ENCODE measurements at places on chromosomes 12 and 14.

DNA sequence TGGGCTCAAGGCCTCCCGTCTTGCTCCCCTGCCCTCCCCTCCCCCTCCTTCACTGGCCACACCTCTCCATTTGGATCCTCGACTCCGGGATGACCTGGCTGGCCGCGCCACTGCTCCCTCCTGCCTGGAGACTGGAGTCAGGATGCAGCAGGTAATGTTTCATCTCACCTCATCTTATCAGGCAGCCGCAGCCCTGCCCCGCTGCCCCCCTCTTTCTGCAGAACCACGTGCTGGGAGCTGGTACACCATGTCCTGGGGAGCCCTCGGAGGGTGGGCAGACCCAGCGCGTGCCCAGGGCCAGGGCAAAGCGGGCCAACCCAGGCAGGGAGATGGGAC is 31.1 kb downstream of the BEGAIN start:
- DNase-seq = no peak

GRCh38 chr12:11981121-11981733 is 89.5 kb upstream of the BCL2L14 start:
- DNase-seq = peak; percentile 46

- DNase-seq = no peak
These were observed 83.0 kb downstream of the LLPH start for GRCh38 chr12:66047411-66048021.

- DNase-seq = no peak
These were observed 31.7 kb downstream of the KDM2B start for GRCh38 chr12:121549075-121549474.

DNA sequence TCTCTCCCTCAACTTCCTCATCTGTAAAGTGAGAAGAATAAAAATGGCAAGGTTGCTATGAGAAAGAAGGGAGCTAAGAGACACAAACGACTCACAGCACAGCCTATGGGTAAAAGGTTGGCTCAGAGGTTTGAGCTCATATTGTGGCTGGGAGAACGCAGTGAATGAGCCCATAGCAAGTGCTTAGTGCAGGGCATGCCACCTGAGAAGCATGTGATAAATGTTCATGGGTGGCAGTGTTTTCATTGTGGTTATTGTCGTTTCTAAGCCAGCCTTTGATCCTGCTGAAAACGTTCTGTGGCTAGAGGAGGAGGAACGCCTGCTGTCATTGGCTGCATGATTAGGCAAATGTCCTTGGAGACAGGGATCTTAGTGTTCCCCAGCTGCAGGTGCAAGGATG is 150.4 kb downstream of the KSR2 start:
- no peak for DNase-seq

DNA sequence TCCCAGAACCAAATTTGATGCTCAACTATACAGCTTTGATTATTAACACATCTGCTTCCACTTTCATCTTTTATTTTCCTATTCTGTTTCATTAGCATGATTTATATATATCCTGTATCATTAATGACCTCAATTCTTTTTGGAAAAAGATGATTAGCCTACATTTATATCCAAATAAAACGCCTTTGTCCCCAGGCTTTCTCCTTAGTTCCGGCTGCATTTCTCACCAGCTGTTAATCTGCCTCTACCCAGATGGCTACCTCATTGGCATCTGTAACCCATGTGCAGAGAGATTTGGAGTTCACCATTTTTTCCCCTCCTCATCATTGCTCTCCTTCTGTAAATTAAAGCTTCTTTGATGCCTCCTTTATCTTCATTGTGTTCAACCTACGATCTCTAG is 336.8 kb upstream of the RGS6 start:
- no peak for DNase-seq

DNA sequence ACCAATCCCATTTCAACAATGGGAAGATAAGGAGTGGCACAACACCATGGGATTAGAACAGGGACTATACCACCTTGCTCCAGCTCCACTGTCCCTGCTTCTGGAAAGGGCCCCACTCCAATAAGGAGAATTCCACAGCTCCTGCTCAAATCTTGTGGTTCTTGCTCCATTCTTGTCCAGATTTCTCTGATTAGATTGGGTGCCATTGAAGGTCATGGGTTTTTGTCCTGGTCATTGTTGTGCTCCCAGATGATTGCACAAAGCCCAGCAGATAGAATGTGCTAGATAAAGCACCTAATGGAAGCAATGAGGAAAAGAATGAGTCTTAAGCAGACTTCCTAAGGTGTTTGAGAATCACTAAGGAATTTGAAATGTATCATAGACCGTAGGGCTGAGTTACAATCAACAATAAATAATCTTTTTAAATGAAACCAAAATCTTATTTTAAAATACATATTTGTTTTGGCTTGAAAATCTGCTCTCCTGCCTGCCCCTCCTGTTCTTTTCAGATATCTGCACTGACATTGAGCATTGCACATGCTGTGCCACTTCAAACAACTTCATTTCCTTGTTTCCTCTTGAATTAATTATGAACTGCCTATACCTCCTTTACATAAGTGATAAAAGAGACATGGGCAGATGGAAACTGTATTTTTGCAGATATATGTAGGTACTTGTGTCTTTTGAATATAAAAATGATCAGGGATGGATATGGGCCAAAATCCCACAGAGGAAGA is 115.9 kb downstream of the FGD4 start:
- DNase-seq = no peak

DNA sequence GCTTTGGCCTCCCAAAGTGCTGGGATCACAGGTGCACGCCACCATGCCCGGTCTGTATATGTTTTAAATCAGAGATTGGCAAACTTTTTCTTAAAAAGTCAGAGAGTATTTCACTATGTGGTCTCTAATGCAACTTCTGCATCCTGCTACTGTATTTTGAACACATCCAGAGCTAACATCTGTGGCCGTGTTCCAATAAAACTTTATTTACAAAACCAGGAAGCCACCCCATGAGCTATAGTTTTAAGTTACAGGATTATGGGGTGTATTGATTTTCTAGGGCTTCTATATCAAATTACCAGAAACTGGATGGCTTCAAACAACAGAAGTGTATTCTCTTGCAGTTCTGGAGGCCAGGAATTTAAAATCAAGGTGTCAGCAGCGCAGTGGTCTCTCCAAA is 5.3 kb upstream of the RBM19 start:
- DNase-seq = no peak

GRCh38 chr14:36944307-36945010 is 227.9 kb downstream of the SLC25A21 start:
- no peak for DNase-seq

- DNase-seq = no peak
These were observed 418.6 kb downstream of the NELL2 start for GRCh38 chr12:44457465-44457864.

DNA sequence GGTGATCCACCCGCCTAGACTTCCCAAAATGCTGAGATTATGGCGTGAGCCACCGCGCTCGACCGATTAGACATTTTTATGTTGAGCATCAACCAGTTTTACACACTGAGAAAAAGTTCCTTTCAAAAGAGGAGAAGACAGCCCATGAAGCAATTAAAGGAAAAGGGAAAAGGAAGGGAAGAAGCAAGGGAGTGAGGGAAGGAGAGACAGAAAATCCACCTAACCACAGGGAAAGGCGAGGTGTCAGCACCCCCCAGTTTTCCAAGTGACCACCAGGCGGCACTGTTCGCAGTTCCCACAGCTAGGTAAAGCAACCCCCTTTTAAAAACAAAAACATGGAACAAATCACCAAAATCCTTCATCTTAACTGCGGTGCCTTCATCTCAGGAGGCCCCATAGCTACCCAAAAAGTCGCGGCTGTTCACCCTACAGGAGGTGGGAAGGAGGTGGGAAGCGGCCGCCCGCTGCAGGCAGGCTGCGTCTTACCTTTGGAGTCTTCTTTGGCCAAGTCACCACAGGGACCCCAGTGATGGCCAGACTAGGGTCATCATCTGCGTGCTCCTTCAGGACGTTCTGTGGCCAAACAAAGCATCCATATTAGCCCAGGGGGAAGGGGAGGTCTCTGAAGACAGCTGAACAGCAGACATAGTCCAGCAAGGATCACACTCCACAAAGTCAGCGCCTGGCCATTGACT is 86.6 kb downstream of the KDM2B start:
- peak; percentile 67 for DNase-seq

DNA sequence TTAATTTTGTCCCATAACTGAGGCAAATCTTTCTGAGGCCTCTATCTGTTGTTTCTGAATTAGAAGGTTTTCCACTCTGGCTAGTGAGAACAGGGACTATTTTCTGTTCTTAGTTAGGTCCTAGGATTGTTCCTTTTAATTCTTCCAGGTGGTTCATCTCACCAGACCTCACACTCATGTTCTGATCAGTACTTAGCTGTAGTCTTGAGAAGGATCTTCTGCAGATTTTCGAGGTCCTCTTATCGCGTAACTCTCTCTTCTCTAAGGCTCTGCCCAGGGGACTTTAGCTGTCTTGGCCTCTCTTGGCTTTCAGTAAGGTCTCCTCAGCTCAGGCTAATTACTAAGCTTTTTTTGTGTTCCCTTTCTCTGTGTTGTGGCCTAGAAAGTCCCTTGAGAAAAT is 201.1 kb downstream of the ETNK1 start:
- no peak for DNase-seq

DNA sequence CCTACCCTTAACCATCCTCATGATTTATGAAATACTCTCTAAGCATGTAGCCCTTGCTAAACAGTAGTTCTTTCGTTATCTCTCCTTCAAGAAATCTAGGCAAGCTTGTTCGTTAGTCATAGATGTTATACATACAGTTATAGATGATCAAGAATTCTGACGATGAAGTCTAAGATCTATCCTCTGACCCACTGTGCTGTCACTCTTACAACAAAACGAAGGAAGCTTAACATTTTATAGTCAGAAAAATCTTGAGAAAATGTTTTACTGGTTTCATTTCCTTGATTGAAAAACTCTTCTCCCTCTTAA is 68.9 kb downstream of the SPPL3 start:
- DNase-seq = no peak

GRCh38 chr14:82837611-82838140 is 1304.0 kb upstream of the SEL1L start:
- no peak for DNase-seq

- no peak for DNase-seq
These were observed 12.9 kb downstream of the BCL11B start for GRCh38 chr14:99258876-99259726.

DNA sequence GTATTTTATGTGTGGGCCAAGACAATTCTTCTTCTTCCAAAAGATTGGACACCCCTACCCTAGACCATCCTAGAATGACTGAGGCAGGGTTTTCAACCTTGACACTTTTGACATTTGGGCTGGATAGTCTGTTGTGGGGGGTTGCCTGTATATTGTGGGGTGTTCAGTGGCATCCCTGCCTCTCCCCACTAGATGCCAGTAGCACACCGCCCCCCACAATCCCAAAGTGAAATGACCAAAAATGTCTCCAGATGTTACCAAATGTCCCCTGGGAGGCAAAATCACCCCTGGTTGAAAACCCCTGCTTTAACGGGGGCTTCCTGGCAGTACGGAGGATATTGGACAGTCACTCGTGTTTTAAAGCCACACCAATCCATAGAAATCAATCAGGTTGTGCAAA is 219.6 kb downstream of the PHETA1 start:
- DNase-seq = no peak

- DNase-seq = no peak
These were observed 23.2 kb downstream of the PRKCH start for GRCh38 chr14:61344437-61345150.

- DNase-seq = peak; percentile 30
These were observed 1.3 kb downstream of the TRIM9 start for GRCh38 chr14:51093371-51094281.

DNA sequence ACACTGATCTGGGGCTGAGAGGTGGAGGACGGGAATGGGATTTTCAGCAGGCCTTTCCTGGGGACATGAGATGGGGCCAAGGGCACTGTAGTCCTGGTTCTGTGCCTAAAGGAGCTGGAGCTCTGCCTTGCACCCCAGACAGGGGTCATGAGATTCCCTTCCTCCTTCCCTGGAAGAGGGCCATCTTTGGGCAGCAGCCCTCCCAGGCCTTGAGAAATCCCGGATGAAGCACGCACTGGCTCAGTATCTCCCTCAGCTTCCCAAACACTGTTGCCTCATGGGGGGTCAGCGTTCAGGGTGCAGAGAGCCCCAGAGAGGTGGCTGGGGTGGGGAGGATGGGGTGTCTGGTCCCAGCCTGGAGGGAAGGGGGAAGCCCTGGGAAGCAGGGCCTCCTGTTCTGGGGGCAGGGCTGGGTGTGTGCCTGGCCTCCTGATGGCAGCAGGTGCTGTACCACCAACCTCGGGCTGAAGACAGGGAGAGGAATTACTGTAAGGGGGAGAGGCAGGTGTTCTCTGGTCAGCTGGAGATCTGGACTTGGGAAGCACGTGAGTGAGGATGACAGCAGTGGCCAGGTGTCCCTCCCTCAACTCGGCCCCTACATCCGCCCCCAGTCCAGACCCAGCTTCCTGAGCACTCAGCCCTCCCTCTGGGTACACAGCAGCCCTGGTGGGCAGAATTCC is 8.4 kb upstream of the NR4A1 start:
- DNase-seq = no peak

- DNase-seq = peak; percentile 53
These were observed 42.3 kb upstream of the MDM1 start for GRCh38 chr12:68374307-68374982.

DNA sequence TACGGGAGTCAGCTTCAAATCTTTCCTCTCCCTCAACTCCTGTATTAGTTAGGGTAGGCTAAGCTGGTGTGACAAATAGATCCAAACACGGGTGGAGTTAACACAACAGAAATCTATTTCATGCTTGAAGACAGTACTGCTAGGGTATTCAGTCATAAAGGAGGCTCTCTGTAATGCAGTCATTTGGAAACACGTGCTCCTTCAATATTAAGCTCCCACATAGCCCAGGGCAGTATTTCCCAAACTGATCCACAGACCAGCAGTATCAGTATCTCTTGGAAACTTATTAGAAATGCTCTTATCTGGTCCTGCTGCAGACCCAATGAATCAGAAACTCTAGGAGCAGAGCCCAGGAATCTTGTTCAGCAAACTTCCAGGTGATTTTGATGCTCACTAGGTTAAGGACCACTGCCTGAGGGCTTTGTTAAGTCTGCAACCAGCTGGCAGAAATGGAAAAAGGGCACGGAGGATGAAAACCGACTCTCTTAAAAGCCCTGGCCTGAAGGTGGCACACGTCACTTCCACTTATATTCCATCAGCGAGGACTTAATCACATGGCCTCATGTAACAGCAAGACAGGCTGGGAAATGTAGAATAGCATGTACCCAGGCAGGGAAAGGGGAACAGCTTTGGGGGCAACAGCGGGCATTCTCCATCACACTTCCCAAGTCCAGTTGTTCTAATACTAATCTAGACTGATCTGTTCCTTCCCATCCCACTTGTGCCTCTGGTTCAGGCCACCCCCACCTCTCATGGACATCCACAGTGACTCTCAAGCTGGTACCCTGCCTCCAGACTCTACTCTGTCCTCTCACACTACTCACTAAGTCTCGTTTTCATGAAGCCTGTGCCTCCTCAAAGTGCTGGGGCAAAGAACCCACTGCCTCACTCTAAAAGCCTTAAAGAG is 38.2 kb upstream of the RIC8B start:
- no peak for DNase-seq

GRCh38 chr12:63023926-63024325 is 89.0 kb upstream of the PPM1H start:
- no peak for DNase-seq

All from activated CD4-positive, CD25-positive, alpha-beta regulatory T cell treated with anti-CD3 and anti-CD28 coated beads, Interleukin-2, amount 50 U/mL, for 72 hours (primary cell).